HTR-8/SVneo (cell line): ENCODE measurements at places on chromosomes 4 and X.

DNA sequence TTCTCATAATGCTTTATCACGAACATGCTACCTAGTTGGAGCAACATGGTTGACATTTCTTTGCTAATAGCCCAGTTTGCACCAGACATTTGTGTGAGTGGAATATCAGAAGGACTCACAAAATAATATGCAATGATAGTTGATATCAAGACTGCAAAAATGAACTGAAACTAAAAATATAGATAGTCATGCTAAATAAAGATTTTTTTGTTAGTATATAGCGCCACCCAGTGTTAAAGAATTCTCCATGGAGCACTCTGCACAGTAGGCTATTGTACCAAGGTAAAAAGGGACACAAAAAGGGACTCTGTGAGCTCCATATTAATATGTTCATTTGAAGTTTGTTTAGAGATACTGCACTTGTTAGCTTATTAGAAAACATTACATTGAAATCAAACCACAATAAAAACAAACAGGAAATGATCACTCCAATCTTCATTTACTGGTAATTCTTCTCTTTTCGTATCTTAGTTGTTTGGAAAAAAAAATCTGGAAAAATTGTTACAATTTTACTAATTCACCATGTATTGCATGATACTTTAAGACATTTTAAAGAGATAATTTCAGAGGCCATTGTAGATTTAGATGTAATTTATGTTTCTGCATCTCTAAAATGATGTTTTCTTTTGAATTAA, 1509.6 kb downstream of the ADGRL3 start:
- DNase-seq: peak; percentile 2

DNA sequence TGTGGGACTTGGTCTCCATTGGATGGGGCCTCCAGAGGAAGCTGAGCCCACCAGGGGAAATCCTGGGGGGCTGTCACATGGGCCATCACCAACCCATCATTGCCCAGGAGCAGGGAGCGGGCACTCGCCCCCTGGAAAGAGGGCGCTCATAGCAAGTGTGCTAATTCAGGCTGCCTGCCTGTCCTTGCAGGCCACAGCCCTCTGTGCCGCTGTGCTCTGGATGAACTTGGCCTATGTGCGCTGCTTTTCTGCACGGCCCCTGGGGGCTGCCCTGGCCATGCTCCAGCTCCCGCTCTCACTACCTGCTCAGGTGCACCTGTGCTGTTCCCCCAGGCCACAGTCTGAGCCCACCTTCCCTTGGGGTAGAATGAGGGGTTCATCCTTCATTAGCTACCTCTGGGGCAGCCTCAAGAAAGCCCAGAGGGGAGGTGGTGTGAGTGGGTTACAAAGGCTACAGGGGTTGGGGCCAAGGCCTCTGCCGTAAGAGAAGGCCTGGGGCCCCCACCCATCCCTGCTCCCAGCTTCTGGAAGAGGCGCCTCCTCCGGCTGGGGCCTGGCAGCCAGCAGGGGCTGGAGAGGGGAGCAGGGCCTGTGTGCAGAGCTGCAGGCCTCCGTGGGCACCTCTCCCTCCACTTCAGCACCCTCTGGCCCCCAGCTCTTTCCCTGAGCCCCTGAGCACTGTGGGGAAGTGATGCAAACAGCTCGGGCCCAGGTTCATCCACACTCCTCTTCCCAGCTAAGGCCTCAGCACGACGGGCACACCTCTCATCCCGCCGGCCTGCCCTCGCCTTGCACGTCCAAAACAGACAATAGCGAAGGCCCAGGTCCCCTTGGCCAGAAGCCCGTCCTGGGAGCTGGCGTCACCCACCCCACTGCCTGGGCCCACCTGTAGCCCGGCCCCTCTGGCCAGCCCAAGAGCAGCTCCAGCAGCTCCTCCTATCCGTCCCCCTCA, 8.9 kb downstream of the CFAP99 start:
- DNase-seq: no peak

DNA sequence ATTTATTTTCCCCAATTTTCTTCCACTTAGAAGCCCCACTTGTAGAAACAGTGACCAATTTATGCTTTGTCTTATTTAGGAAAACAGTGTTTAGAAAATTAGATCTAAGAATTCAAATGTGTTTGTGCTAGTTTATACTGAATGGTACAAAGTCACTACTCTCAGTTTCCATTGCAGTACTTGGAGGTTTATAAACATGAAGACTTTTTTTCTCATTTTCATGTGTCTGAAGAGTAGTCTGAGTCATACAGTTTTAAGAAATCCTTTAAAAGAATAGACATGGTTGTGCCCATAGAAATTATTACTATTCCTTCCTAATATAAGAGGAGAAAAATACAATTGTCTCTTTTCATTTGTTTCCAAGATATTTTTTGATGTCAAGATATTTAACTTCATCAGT, 458.7 kb downstream of the NAF1 start:
- DNase-seq: no peak

DNA sequence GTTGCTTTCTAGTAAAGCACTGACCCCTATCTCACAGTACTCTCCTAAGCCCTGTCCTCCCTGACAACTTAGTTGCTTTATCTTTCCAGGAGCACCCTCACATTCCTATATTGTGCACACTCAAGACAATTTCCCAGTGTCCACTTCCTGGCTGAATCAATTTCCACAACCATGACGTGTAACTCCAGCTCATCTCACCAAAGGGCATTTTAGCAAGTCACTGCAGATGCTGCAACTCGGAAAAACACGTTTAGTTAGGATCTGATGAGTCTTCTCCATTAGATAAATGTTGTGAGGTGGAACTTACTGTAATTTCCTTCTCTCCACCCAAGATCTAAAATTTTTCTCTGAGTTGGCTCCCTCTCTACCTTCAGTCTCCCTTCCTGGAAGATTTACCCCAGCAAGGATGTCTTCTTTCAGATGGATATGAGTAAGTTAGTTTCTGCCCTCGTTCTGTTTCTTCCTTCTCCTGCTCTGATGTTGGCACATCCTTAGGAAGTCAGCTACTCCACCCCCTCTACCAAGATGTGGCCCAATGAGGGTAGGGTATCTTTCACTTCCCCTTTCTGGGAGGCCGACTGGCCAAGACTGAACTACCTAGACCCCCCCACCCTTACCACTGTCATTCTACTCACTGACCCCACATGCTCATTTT, 28.8 kb upstream of the IL13RA1 start:
- DNase-seq: no peak

DNA sequence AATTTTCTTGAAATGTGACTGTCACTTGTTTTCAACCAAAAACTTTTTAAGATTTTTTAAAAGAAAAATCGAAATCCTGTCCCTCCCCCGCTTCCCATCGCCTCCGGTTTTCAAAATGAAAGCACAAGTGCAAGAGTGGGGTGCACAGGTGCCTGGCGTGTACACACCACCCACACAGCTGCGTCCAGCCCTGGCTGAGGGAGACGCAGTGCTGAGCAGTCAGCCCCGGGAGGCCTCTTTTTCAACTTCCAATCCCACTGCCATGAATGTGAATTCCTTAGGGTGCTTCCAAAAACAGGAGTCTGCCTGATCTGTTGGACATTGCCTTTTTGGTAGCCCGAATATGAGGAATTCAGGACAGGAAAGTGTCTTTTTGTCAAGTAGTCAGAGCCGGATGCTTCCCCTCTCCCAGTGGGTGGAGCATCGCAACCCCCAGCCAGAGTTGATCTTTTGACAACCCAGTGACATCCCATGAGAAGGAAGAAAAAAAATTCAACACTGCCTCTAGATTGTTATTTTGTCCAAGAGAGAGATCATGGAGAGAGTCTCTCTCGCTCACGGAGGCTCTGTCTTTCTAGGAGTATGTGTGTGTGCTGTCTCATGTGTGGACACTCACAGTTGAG, 8.9 kb downstream of the PRRG3 start:
- no peak for DNase-seq

DNA sequence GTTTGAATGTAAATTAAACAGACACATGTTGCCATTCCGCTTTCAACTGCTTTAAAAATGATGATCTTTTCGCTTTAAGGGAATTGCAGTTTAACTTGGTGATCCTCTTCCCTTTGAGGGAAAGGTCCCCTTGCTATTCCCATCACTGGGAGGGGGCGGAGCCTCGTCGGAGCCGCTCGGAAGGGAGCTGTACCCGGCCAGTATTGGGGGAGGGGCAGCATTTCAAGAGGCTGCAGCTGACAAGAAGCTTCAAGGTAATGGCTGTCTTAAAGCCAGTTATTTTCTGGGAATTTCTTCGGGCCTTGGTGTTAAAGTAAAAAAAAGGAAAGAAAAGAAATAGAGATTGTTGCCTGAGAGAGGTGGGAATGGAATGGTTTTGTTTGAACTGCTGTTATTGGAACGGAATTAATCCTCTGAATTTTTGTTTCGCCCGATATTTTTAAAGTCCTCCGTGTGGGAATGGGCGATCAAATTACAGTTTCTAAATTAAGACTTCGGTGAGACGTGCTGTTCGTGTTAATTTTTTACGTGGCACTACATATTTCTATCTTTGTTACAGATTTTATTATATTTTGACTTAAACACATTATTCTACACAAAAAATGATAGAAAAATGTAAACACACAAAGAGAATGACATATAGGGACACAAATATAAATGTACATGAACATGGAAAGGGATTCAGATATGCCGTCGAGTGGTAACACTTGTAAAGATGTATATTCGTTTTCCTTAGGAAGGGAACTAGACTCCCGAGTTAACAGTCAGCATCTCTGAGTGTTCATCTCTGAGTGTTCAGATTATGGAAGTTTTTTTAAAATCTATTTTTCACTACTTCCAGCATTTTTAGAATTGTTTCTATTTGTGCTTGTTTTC, 9.2 kb downstream of the PWWP3B start:
- DNase-seq: no peak

GRCh38 chr4:93469560-93469959, 359.0 kb upstream of the ATOH1 start:
- no peak for DNase-seq

- DNase-seq: no peak
These were observed 41.5 kb upstream of the DCAF8L2 start for GRCh38 chrX:27548624-27549023.

DNA sequence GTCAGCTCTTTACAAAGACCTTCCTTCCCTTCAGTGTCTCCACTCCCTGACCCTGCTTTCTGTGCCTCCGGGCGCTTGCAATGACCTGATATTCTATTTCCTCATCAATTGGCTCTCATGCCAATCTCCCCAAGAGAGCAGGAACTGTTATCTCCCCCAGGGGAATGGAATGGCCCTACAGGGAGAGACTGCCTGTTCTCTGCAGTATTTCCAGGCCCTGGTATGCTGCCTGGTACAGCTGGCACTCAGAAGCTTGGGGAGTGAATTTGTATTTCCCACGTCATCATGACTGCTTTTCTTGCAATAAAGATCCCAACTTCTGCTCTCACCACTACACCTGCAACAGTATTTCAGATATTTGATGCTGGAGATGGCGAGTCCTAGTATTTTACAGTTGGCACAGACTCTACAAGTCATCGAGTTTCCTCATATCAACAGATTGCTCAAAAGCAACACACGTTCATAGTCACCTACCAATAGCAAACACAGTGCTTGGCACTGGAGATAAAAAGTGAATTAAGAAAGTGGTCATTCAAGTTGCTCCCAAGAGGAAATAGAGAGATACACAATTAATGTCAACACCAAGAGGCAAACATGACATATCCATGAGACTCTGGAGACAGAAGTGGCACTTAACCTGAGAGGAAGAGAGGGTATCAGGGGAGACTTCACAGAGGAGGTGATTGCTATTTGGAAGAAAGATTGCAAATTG, 90.5 kb upstream of the EGFL6 start:
- DNase-seq: no peak

DNA sequence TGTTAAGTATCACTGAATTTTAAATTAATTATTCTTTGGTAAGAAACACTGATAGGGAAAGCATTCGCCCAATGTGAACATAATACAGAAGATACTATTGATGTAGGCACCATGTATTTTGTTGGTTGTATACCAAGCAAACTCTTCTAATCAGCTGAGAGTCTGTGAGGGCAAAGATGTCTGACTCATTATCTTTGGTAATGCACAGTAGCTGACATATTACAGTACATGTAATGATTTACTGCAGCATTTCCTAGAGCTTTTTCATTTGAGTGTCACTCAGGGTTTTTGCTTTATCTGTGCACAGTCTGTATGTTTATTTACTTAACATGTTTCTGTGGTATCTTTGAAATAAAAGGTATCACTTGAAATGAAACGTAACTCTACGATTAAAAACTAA, 49.2 kb downstream of the CENPVL3 start:
- no peak for DNase-seq

DNA sequence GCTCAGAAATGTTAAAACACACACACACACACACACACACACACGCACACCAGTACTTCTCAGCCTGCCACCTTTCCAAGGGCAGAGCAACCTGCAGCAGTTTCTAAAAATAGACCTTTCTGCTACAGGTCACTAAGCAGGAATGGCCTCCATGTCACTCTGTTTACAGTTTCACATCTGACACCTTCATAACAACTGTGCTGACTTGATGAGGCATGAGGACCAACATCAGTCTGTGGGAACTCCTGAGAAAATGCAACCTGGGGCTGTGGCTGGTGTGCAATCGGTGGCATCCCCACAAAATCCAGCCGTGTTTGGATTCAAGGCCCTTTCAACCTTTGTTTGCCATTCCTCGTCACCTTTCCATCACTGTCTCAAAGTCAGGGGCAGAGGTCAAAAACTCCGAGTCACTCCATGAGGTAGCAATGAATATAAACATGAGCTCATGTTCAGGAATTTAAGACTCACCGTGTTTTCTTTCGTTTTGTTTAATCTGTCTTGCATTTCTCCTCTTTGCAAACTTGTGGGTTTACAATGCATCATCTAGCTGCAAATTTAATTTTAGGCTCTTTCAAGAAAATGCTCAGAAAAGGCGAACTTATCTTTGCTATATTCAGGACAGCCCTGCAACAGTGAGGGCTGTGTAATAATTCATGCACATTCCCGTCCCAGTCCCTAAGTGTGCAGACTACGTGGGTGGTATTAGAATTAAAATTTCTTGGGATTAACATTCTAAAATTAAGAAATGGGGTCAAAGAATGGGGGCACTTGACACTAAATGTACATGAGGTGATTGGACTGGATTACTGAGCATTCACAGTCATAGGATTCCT, 135.3 kb downstream of the SHROOM3 start:
- DNase-seq: no peak

DNA sequence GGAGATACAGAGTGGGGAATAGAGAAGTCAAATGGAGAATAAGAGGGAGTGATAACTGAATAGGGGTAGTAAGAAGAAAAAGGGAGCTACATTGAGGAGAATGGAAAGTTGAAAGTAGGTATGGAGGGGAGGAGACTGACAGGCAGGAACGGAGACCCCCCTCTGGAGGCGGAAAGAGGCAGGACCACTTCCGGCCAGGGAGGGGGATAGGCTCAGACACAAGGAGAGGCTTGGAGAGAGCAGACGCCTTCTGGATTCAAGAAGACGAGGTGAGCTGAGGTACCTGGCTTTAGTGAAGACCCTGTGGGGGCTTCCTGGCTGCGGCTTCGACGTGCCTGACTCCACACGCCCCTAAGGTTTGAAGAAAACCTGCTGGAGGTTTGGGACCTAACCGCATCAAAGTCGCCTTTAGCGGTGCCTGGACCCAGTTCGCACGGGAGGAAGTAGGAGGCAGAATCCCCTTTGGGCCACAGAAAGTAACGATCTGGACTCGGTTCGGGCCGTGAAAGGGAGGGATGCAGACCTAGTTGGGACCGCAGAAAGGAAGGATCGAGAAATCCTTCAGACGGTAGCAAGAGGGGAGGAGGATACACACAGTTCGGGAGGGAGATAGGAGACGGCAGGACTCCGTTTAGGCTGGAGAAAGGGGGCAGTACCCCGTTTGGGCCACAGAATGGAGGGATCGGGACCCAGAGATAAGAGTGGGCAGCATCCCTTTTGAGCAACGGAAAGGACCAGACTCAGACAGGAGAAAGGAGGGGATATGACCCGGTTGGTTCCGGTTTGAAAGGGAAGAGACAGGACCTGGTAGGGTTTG, at the start of gene TRO:
Gene TRO, plus strand, starts transcription at position 215 of the 817 bp plus-strand sequence. CDS start 1,423 bp downstream, outside the sequence.
- DNase-seq: no peak

- no peak for DNase-seq
These were observed 19.2 kb downstream of the WFS1 start for GRCh38 chr4:6288871-6289270.
